Coronary artery (tissue), 2 donors: ENCODE measurements at places on chromosomes 3 and 15.

DNA sequence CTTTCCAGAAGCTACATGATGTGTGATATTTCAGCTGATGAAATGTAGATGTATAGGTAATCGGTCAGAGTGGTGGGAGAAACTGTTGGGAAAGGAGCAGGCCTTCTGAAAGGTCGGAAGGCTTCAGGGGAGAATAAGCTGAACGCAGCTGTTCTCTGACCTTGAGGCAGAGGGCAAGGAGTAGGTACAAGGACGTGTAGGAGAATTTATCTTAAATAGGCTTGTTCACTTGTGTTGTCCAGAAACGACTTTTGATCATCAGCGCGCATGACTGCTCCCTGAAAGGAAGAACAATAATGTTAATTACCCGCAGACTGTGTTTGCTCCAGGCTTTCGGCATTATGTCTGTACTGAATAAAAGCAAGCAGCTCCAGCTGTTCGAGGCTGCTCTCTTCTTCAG is 39.6 kb downstream of the GPR160 start:
- DNase-seq, result no peak

DNA sequence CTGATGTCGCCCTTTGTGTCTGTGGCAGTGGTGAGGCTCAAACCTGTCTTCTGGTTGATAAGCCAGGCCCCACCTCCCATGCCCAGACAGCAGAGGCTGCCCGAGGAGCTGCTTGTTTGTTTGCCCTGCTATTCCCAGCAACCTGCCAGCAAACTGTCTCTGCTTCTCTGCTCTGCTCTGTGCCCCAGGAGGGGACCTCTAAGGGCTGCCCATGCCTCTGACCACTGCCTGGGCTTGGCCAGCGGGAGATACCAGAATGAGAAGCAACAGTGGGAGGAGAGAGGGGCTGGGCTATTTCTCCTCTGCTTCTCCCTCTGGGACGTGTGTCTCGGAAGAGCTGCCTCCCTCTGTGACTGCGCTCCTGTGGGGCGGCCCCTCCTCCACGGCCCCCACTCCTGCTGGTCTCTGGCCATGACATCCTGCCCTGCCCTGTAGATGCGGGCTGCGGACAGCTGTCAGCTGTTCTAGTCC is 213.1 kb downstream of the RPLP1 start:
- DNase-seq, result peak; percentile 66

DNA sequence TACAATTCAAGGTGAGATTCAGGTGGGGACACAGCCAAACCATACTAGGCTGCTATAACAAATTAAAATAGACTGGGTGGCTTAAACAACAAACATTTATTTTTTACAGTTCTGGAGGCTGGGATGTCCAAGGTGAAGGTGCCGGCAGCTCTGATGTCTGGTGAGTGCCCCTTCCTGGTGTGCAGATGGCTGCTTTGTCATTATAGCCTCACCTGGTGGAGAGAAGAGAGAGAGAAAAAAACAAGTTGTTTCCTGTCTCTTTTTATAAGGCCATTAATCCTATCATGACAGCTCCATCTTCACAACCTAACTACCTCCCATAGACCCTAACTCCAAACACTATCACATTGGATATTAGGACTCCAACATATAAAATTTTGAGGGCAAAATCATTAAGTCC is 279.7 kb downstream of the ZIC1 start:
- no peak for DNase-seq

- DNase-seq, result no peak
These were observed 97.9 kb upstream of the NANOGP8 start for GRCh38 chr15:35182841-35183479.

DNA sequence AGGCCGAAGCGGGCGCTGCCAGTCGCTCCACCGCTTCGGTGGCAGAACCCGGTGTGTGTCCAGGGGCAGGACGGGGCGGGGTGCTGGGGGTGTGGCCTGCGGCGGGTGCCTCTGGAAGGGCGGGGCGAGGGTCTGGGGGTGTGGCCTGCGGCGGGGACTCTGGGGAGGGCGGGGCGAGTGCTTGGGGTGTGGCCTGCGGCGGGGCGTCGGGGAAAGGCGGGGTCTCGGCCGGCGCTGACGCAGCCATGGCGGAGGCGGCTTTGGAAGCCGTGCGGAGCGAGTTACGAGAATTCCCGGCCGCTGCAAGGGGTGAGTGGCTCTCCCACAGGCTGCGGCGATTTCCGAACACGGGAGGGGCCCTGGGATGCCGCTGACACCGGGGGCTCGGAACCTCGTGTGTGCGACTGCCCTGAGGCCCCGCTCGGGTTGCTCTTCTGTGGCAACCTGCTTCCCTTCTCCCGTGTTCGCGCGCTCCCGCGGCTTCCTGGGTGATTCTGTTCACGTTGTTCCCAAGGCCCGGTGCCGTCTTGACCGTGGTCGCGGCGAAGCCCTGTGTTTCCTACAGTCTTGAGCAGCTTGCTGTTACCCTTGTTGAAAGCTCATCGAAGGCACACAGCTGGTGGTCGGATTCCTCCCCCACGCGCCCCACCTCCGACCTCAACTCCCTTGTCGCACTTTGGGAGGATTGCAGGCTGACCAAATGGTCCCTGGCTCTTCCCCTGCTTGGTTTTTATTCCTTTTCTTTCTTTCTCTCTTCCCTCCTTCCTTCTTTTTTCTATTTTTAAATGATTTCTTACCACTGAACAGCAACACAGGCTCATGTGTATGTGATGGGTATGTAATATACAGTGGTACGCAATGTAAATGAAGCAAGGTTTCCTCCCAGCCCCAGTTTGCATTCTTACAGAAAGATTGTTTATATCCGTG is at the start of gene JMJD7:
Gene JMJD7, plus strand, starts transcription at position 213 of the 927 bp plus-strand sequence. Its CDS starts 33 bp downstream, at position 246.
- DNase-seq, result peak; percentile 96

- DNase-seq, result no peak
These were observed 1.3 kb downstream of the HDDC3 start for GRCh38 chr15:90930861-90931574.

- no peak for DNase-seq
These were observed 78.0 kb downstream of the CHCHD6 start for GRCh38 chr3:126781889-126782491.

- no peak for DNase-seq
These were observed 36.2 kb downstream of the ICE2 start for GRCh38 chr15:60442763-60443162.

DNA sequence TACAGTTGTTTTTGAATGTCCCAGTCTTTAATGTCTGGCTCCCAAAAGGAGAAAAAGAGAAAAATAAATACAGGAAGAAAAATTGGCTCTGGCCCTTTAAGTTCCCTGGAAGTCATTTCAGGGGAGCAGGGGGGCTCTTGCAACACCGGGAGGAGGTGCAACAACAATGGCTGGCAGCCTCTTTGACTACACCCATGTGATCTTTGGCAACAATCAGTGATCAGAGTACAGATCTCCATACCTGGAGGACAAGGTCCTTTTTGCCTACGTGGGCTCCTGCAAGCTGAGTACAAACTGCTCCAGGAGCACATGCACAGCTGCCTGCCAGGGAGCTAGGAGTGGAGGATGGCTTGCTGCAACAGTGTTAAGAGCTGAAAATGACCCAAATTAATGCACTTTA is 63.9 kb downstream of the GLCE start:
- no peak for DNase-seq

GRCh38 chr15:26421065-26421464 is 351.8 kb downstream of the GABRB3 start:
- DNase-seq, result no peak

DNA sequence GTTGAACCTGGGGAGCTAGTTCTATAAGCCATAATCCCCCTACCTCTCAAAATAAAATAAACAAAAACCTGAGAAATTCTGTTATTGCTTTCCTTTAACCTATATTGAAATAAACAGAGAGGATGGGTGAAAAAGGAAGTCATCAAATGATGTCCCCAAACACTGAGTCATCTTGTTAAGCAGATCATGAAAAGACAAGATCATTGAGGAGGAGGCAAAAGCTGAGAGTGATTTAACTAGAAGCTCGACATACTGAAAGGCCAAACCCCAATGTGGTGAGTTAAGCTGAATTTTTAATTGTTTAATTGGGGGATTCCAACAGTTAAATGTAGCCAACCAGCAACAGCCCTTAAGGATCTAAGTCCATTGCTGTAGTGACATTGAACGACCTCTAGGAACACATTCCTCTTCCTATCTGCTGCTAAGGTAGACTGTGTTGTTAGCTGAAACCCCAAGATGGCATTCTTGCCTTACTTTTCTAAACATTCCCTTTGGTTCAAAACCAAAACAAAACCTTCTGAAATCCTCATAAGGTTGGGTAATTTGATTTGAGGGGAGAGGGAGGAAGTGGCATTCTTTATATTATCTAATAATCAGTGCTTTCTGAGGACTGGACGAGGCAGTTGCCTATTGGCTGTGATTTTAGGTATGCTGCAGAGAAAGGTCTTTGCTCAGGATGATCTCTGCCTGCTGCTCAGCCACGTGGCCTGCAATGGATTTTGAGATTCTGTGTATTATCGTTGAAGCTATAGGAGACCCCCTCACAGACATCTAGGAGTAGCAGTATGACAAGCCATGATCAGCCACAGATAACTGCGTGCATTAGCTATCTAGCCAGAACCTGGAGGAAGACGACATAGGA is 62.7 kb upstream of the BNIP2 start:
- no peak for DNase-seq

GRCh38 chr3:145087038-145087437 is 1073.9 kb downstream of the PLOD2 start:
- DNase-seq, result no peak

GRCh38 chr3:193560870-193561269 is 6.2 kb upstream of the ATP13A4 start:
- DNase-seq, result no peak

DNA sequence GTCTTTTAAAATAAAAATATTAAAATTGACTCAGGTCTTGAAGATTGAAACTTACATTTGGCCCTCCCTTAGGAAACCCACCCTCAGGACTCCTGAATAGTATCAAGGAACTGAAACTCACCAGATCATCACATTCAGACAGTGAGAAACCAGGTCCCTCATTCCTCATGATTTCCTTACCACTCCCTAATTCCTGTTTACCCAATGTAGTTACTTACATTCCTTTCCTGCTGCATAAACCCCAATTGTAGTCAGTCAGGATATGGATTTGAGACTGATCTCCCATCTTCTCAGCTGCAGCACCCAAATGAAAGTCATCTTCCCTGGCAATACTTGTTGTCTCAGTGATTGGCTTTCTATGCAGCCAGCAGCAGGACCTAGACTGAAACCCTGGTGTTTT is 8.6 kb downstream of the ATP13A4 start:
- no peak for DNase-seq

- DNase-seq, result no peak
These were observed 213.8 kb downstream of the RPLP1 start for GRCh38 chr15:69666441-69666882.

GRCh38 chr3:47594792-47595191 is 16.1 kb upstream of the CSPG5 start:
- no peak for DNase-seq

- DNase-seq, result no peak
These were observed 10.0 kb downstream of the FAM98B start for GRCh38 chr15:38463893-38464292.

DNA sequence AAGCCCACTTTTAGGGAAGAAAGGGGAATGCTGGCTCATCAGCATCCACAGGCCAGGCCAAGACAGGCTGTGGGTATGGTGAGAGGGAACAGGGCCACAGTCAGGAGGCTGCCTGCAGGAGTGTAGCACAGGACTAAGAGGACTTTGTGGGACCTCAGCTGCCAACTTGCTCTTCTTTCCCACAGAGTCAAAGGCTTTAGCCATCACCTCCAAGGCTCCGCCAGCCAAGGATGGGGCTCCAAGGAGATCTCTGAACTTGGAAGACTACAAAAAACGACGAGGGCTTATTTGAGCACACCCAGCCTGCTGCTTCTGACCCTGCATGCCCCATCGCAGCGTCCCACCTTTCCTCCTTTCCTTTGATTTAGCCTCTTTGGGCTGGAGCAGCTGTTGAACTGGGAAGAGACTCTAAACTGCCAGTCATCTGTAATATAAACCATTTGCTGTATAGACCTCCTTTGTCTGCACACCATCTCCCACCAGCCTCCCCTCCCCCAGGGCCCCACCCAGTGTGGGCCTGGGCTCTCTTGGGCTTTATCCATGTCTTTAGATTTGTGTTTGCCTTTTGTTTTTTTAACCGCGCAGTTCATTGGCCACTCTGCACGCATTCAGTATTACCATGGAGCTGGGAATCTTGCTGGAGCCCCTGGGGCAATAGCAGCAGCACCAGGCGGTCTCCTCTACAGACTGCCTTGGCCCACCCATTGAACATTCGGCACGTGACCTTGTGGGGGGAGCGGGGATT is 13.1 kb upstream of the ITPKA start:
- DNase-seq, result no peak

- no peak for DNase-seq
These were observed 43.0 kb downstream of the SAXO2 start for GRCh38 chr15:82305621-82306048.

- DNase-seq, result no peak
These were observed 30.3 kb upstream of the MGA start for GRCh38 chr15:41629883-41630282.

GRCh38 chr3:60720736-60721135 is 530.5 kb downstream of the FHIT start:
- DNase-seq, result no peak

- no peak for DNase-seq
These were observed 57.3 kb downstream of the NMNAT3 start for GRCh38 chr3:139620438-139620837.

GRCh38 chr3:165742351-165742750 is 94.9 kb downstream of the BCHE start:
- no peak for DNase-seq

GRCh38 chr15:75640483-75641178 is 607 bp upstream of the IMP3 start:
- no peak for DNase-seq

DNA sequence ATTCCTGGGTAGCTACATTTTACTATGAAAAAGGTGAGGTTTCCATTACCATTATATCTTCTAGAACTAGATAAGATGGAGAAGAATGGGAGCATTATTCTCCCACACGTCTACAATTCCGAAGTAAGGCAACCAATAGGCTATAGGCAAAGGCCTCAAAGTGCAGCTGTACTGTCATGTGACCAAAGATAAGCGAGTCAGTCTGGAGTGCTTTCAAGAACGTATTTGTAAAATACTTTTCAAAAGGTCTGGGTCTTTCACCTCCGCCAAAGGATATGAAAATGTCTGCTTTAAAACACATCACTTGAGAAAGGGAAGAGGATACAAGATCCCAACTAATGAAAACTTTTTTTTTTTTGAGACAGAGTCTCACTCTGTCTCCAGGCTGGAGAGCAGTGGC is 9.9 kb downstream of the CCPG1 start:
- no peak for DNase-seq

DNA sequence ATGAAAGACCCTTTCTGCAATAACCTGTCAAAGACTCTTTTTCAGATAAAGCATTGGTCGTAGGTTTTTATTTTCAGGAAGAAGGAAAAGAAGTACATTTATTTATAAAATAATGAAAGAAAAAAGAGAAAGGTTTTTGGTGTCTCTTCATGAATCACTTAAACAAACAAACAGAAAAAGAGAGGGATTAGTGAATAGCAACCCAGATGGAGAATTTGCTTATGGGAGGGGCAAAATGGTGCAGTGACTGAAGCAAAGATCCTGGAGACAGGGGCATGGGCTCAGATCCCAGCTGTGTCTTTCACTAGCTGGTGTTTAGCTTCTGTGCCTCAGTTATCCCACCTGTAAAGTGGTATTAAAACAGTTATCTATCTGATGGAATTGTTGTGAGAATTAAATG is 78.6 kb upstream of the PFN2 start:
- DNase-seq, result no peak
